ENCODE measurements at places on chromosomes 2 and 18.

DNA sequence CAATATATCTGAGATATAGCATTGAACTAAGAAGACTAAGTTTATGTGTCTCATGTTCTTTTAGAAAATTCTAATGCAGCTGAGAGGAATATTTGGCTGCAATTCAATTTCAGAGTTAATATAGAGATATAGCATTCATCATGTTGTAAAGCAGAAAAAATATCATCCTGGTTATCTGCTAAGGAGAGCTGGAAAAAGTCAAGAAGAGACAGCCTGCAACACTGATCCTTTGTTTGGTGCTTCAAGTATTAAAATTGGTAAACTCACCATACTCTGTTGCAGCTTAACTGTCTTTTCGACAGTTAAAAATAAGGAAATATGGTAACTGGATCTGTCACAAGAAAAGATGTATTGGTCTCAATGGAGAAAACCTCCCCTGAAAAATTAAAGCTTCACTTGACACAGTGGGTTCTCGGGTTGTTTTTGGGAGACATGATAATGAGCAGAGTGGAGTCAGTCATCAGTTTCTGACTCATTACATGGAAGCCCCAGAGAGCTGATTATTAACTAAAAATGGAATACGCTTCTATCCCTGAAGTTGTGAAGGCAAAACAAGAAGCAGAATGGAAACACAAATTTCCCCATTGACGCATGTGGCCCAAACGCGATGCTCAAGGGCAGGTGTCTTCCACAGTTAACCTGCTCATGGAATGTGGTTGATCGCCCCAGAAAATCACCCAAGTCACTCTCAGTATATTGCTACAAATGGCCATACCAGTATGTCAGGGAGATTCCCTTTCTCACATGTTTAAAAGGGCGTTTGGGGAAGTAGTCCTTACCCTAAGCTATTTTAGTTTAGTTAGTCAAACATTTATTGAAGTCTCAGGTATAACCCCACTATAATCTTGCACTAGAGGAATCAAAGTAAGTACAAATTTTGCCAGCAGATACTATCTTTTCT lies 8.2 kb downstream of the BCL2 start:
- no peak for DNase-seq

DNA sequence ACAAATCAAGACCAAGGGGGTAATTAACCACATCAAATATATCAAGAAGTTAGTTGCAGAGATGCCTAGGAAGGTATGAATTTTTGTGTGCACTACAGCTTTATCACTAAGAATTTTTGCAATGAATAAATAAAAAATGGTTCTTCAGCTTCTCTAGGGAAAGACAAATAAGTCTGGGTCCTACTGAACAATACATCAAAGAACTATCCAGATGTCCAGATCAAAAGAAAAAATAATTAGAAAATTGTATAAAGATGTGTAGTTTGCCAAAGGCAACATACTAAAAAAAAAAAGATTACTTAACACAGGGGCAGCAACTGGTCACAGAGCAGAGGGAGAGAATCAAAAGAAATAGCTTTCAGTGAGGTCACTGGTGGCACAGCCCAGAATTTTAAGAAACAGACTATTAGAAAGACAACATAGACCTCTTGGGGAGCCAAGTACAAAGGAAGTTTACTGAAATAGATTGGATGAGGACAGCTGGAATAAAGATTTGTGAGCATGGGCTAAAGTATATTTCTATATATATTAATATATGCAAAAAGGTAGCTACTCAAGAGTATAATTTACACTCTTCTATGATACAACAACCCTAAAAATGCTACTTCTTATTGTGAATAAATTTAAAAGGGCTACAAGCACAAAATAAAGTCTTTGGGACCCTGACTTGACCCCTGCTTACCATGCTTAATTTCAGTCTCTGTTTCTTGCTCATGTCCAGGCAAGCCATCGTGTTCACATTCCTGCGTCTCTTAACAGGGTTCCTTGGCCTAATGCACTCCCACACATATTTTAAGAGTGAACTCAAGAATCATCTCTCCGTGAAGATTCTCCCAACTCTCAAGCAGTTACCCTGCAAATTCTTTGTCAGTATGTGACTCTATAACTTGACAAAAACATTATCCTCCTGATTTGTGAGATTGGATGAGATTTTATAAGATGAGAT lies 99.0 kb upstream of the GRB14 start:
- DNase-seq: no peak

- no peak for DNase-seq
These were observed 185.2 kb upstream of the LRRTM1 start for GRCh38 chr2:80489717-80490116.

DNA sequence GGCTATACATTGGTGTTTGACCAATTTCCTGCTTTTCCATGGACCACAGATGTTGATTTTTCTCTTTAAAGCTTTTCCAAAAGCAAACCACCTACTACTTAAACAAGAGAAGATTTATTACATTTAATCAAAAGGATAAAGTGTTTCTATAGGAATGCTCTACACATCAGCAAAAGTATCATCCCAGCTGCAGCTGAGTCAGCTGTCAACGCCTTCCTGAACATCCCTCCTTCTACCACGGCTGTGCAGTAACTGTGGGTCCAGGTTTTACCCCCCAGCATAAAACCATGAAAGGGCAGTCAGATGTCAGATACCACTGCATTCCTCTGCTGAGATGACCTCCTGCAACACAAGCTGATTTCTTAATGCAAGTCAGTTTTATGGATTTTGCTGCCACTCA lies 524.5 kb upstream of the MEX3C start:
- DNase-seq: no peak

DNA sequence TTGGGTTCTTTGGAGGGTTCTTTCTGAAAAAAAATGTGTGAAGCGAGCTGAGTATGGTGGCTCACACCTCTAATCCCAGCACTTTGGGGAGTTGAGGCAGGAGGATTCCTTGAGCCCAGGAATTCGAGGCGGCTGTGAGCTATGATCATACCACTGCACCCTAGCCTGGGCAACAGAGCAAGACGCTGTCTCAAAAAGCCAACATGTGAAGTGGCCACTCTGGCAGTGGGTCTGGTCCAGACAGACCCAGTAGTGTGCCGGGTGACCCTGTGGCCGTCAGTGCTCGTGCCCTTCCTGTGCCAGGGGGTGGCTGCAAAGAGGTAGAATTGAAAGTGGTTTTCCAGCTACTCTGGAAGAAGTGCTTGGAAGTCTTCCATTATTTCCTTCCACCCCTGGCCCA lies 11.6 kb downstream of the KLF11 start:
- DNase-seq: no peak

DNA sequence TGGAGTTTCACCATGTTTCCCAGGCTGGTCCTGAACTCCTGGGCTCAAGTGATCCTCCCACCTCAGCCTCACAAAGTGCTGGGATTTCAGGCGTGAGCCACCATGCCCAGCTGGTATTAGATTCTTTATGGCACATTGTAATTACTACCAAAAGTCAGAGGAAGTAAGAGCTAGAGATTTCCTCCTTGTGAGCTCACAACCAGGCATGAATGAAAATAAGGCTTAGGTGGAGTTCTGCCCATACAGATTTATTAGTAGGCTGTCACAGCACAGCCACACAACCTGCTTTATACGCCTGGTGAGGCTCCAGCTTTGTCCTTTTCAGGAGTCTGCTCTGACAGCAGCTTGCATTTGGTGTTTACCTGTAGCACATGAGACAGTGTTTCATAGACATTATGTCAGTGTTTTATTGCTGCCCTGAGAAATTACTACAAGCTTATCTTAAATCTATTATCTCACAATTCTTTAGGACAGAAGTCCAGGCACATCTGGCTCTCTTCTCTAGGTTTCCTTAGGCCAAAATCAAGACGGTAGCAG lies 156.6 kb downstream of the TANC1 start:
- no peak for DNase-seq

- no peak for DNase-seq
These were observed 1.1 kb downstream of the CASP8 start for GRCh38 chr2:201261471-201261870.

Data from neural progenitor cell (in vitro differentiated cells).